NCI-H2107 (cell line): ENCODE measurements at places on chromosomes 7 and 10.

GRCh38 chr10:58544135-58544534, 31.5 kb downstream of the BICC1 start:
- no peak for DNase-seq

GRCh38 chr10:97046456-97047082, 139.2 kb downstream of the SLIT1 start:
- DNase-seq = no peak

GRCh38 chr7:67542916-67543315, 546.3 kb downstream of the TYW1 start:
- no peak for DNase-seq

- no peak for DNase-seq
These were observed 9.2 kb downstream of the INPP5A start for GRCh38 chr10:132546567-132547420.

- DNase-seq = no peak
These were observed 96.2 kb downstream of the APBB1IP start for GRCh38 chr10:26534384-26534783.

GRCh38 chr7:107803009-107803610, at the start of gene SLC26A3:
Gene SLC26A3, minus strand, starts transcription at chr7:107803223. Its CDS starts 8,714 bp downstream, at chr7:107794509.
- DNase-seq = no peak

DNA sequence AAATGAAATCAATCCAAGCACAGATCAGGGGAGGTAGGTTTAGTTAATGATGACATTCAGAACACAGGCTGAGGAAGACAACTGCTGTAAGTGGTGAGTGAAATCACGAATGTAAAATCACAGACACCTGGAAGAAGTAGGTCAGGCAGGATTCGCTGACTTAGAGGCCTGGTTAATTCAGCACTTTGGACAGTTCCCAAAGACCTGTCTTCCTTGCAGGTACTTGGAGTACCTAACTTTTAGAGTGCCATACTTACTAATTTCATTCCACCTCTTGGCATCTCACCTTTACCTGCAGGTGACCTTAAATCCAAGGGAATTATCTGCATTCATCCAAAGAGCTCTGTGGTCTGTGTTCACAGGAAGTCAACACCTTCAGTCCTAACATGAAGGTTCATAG, 822.3 kb downstream of the PHTF2 start:
- no peak for DNase-seq

DNA sequence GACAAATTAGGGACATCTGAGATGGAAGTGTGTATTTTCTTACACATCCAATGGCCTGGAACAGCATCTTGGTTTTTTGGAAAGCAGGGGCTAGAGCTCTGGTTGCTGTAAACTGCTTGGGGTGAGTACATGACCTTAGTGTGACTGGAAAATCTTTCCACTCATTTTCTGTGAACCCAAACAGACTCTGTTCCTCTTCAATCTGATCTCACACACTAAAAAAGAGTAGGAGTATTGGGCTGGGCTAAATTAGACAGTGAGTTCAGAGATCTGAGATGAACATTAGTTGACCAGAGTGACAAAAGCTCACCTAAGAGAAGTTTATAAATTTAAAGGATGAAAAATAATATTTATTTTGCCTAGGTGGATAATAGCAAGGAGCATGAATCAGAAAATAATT, 59.2 kb downstream of the OR13A1 start:
- no peak for DNase-seq

GRCh38 chr10:68560943-68561864, 1.1 kb downstream of the TET1 start:
- no peak for DNase-seq

GRCh38 chr10:93288679-93289634, 193.2 kb downstream of the MYOF start:
- peak; percentile 2 for DNase-seq

GRCh38 chr7:105309235-105310169, 79.2 kb downstream of the SRPK2 start:
- no peak for DNase-seq

DNA sequence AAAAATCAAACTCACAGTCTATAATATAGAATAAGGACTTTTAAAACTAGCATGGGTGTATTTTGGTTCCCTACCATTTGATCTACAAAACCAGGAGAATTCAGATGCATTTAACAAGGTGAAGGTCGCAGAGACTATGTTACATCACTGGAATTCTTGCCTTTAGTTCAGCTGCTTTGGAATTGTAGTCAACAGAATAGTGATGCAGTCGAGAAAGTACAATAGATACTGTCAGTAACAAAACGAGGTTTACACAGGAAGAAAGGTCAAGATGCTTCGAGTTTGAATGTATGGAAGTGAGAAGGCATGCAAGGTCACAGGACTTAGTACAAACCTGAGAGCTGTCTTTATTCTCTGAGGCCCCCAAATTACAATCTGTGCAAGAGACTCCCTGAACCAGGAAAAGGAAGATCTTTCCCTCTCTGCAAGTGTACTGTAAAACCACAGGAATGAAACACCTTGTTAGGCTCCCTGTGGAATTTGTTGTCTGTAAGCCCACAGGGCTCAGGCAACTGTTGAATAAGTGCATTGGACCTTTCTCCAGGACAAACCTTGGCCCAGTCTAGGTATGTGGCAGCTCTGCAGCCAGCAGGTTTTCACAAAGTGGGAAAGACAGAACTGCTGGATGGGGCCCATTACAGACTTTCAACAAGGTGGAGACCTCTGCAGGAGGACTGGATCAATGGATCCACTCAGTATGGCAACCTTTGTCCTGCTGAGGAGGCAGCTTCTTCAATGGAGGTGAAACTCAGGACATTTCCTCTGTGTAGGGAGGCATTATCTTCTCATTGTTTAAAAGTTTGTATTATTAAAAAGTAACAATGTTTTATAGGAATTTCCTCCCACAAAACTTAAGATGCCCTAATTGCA, 101.1 kb upstream of the GSDME start:
- no peak for DNase-seq

DNA sequence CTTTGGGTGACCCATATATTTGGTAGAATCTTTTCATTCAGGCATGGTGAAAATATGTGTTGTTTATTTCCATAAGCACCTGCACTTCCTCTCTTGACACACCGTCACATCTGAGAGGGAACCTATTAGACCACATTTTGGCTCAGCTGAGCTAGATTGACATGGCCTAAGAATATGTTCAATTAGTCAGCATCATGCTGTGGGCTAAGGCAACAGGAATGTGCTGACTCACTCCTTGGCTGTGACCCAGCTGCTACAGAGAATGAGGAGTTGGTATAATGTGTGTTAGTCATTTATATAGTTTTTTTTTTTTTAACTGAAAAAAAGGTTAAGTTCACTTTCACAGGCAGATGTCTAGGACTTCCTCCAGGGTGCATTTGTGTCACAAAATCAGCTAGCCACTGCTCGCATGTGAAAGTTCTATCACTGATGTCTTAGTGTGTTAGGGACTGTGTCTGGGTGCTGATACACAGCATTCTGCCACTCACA, 180.6 kb downstream of the SEMA3E start:
- DNase-seq = peak; percentile 24

GRCh38 chr7:44223362-44224079, 22.7 kb downstream of the YKT6 start:
- peak; percentile 25 for DNase-seq

DNA sequence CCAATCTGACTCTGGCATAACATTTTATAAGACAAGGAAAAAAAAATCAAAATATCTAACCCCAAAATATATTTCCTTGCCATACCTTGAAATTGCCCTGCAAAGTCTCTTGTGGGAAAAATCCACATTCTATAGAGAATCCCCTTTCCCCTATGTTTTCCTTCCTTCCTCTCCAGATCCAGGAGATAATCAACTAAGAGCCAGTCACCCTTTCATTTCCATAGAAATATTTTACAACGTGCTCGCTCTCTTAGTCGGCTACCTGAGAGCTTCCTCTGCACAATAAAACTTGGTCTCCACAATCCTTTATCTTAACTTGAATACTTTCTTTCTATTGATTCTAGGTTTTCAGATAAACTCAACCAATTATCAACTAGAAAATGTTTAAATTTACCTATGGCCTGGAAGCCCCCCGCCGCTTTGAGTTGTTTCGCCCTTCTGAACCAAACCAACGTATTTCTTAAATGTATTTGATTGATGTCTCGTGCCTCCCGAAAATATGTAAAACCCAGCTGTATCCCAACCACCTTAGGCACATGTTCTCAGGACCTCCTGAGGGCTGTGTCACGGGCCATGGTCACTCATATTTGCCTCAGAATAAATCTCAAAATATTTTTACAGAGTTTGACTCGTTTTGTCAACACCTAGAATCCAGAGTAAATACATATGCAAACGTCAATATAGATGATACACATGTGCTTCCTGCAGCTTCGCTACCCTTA, 869 bp downstream of the PSAP start:
- no peak for DNase-seq

DNA sequence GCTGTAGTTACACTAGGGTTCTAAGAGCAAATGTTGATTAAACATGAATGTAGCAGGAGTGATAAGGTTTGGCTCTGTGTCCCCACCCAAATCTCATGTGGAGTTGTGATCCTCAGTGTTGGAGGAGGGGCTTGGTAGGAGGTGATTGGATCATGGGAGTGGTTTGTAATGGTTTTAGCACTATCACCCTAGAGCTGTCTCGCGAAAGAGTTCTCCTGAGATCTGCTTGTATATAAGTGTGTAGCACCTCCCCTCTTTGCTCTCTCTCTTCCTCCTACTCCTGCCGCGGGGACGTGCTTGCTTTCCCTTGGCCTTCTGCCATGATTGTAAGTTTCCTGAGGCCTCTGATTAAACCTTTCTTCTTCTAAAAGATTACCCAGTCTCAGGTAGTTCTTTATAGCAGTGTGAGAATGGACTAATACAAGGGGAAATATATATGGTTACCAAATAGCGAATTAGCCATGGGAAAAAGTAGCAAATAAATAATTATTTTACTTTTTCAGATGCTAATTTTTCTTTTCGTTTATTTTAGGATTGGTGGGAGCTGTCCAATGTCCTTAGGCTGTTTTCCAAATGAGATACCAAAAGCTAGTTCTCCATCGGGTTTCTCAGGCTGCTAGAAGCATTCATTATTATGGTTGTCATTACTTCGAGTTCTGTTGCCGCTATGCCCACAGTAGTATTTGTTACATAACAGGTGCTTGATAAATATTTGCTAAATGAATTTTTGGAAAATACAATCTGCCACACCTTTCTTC, 58.7 kb downstream of the PTEN start:
- DNase-seq = no peak

- DNase-seq = no peak
These were observed 200.5 kb downstream of the TCERG1L start for GRCh38 chr10:131111007-131111406.

- DNase-seq = no peak
These were observed 55.8 kb downstream of the TMEM26 start for GRCh38 chr10:61397175-61397986.

- no peak for DNase-seq
These were observed 8.8 kb upstream of the CLDN3 start for GRCh38 chr7:73778801-73779389.

DNA sequence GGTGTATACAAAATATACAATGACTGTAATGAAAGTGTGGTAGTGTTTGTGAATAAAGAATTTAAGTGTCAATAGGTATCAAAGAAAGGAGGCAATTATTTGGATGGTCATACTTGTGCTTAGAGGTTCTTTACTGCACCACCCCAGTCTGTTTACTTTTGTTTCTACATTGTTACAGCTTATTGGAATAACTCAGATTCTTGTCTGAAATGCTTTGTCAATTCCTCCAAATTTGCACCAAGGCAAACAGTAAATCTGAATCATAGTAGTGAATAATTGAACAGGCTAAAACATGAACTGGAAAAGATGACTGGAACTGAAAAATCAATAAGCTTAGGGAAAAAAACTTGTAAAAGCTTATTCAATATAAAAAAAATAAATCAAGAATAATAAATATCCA, 319.2 kb downstream of the EXOC4 start:
- DNase-seq = no peak

DNA sequence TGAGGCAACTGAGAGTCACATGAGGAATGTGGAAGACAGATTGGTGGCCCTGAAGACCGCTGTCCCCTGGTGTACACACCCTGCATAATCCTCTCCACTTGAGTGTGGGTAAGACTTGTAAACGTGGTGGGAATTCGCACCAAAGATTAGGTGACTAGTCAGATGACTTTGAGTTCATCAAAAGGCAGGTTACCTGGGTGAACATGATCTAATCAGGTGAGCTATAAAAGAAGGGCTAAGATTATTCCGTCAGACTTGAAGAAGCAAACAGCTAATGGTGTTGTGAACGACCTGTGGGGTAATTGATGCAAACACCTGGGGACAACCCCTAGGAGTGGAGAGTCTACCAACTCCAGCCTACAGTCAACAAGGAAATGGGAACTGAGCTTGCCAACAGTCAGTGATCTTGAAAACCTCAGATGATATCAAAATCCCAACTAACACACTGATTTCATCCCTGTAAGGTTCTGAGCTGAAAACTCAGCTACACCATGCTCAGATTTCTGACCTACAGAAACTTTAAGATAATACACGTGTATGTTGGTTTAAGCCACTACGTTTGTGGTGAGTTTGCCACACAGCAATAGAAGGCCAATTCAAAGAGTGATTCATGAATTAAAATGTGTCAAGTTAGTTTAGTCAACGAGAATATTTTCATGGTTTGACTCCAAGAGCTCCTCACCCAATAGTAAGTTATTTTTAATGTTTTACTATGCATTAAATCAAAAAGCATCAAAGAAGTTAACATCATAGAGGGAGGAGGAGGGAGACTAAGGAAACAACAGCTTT, 16.7 kb downstream of the PRTFDC1 start:
- no peak for DNase-seq

- DNase-seq = no peak
These were observed 197.7 kb downstream of the TCERG1L start for GRCh38 chr10:131113709-131114291.

DNA sequence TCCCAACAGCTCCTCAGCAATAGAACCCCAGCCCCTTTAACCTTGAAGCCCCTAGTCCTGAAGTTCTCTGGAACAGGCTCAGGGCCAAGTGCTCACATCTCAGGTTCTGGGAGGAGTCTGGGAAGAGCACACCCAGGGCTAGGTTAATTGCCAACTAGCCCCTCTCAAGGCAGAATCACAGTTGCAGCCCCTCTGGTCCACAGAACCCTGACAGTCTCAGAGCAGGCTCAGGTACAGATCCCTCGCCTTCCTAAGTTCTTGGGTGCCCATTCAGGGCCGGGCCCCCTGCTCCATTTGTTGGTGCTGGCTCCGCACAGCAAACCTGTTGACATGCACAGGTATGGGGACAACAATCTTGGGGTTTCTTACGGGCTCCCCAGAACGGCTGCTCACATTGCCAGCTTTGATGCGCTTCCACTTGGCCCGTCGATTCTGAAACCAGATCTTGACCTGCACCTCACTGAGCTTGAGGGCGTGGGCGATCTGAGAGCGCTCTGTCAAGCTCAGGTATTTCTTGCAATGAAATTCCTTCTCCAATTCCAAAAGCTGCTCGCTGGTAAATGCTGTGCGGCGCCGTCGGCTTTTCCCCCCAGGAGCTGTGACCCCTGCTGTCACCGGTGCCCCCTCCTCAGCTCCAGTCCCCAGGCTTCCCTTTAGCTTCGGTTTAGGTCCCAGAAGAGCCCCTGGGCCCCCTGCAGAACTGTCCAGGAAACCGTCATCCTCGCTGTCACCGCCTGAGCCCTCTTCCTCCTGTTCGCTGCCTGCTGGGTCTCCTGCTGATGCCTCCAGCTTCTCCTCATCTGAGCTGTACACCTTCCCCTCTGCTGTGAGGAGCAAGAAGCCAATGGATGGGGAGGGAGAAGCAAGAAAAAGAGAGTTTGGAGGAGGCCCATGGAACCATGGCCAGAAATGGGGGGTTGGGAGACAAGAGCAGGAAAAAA, 18.9 kb downstream of the GBX1 start:
- no peak for DNase-seq
